GM04503 (cell line): ENCODE measurements at places on chromosomes 4 and X.

DNA sequence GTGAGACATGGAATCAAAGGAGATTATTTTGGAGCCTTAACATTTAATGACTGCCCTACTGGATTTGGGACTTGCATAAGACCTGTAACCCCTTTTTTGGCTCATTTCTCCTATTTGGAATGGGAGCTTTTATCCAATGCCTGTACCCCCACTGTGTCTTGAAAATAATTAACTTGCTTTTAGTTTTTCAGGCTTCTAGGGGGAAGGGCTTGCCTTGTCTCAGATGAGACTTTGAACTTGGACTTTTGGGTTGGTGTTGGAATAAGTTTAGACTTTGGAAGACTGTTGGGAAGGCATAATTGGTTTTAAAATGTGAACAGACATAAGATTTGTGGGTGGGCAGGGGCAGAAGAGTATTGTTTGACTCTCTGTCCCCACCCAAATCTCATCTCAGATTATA is 189.1 kb upstream of the POU3F4 start:
- no peak for DNase-seq

GRCh38 chr4:105933083-105933482 is 37.8 kb downstream of the NPNT start:
- no peak for DNase-seq

DNA sequence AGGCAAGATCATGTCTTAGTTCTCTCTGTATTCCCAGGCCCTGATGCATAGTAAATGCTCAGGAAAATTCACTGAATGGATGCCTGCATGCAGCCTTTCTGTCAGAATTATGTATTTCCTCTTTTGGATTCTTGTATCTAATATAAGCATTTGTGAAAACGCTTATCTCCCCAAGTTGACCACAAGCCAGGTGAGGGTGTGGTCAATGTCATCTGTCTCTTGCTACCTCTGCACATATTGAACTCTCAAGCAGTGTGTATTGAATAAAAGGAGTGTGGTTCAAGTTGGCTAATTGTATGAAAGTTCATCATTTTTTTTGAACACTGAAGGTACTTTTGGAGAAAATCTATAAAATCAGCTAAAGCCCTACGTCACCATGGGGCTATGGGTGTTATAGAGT is 84.3 kb downstream of the CNGA2 start:
- DNase-seq: no peak

GRCh38 chr4:23728393-23728792 is 161.5 kb downstream of the PPARGC1A start:
- DNase-seq: peak; percentile 91

DNA sequence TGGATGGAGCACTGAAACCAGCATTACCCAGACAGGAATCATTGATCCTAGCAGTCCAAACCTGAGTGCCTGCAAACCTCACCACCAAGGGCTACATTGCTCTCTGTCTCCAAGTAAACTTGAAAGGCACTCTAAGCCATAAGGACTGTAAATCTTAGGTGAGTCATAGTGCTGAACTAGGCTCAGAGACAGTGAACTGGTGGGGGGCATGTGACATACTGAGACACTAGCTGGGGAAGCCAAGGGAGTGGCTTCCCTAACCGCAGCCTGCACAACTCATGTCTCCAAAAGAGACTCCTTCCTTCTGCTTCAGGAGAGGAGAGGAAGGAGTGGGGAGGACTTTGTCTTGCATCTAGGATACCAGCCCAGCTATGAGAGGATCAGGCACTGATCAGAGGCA is 235.5 kb upstream of the ACTRT1 start:
- DNase-seq: no peak

DNA sequence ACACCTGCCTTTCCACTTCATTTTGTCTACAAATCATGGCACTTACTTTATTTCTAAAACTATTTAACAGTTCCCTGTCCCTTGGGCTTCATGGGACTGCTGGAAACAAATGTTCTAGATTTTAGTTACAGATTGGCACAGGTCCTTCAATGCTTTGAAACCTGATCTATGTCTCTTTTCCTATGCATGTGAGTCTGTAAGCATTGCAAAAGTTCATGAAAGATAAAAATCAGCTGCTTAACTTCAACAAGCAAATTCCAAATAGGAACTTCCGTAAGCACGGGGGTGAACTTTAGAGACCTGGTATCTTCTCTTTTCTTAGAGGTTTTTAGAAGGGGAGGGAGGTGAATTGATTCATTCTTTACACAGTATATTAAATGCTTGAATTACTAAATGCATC is 9.5 kb downstream of the LGI2 start:
- no peak for DNase-seq

DNA sequence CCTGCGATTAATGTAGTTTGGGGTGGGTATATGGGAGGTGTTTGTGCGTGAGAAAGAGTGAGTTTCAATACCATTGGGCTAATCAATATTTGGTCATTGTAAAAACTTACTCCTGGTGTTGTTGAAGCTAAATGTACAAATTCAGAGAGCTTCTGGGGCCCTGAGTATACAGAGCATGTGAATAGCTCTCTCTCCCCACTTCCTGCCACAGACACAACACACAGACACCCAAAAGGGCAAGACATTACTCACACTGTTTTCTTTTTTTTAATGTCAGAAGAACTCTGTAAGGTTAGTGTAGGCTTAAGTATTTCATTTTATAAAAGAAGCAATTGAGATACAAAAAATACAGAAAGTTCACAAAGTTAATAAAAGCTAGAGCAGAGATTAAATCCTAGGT is 151.3 kb upstream of the KCNIP4 start:
- DNase-seq: no peak

DNA sequence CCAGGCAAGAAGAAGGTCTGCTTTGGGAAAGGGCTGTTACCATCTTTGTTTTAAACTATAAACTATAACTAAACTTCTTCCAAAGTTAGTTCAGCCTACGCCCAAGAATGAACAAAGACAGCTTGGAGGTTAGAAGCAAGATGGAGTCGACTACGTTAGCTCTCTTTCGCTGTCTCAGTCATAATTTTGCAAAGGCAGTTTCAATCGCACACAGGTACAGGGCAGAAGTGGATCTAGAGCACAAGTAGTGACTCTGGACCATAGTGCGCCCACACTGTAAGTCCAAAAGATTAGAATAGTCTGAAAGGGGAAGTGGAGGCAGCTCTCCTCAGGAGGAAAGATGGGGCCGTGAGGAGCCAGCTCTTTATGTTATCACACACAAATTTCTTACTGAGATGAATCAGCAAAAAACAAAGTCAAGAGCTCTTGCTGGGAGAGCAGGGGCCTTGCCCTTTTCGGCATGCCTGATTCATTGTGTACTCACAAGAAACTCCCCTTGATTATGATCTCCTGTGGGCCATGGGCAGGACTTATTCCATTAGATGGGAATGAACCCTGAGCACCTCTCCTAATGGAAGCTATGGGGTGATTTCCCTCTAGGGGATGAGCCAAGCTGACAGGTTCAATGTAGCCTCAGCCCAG is 58.6 kb downstream of the FUNDC1 start:
- no peak for DNase-seq

- no peak for DNase-seq
These were observed 111.1 kb downstream of the ADRA2C start for GRCh38 chr4:3877236-3877635.

DNA sequence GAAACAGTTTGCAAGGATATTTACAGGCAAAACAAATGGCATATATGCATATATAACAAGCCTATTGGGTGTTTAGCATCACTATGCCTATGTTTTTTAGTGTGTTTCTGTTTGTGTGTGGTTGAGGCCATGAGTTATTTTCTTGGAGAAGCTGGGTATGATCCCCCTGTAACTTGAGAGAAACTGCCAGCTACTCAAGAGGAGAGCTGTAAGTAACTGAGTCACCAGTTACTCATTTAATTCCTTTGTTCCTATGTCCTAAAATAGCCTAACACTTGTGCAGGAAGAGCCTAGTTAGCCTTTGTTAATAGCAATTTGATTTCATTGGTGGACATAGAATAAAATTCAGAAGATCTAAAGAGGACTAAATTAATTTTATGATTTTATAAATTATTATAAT is 79.1 kb downstream of the PWWP3B start:
- DNase-seq: no peak

DNA sequence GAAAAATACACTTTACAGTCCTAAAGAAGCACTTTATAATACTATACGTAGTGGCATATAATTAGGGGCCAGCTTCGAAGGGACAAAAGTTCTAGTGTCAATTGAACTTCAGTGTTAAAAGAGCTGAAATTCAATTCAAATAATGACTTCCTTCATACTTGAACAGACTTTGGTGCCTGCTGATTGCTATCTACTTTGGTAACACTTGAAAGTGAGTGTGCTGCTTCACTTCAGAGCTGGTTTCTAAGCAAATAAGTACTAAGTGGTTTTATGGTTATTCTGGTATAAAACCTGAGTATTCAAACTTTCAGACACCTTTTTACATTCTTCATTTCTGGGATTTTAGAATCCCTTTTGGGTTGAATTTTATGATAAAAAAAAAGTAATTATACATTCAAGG is 107.0 kb downstream of the SLC4A4 start:
- DNase-seq: no peak

- no peak for DNase-seq
These were observed 47.9 kb downstream of the ARHGAP24 start for GRCh38 chr4:85522836-85523235.

- DNase-seq: no peak
These were observed 6.9 kb upstream of the TMEM156 start for GRCh38 chr4:39039108-39039507.

DNA sequence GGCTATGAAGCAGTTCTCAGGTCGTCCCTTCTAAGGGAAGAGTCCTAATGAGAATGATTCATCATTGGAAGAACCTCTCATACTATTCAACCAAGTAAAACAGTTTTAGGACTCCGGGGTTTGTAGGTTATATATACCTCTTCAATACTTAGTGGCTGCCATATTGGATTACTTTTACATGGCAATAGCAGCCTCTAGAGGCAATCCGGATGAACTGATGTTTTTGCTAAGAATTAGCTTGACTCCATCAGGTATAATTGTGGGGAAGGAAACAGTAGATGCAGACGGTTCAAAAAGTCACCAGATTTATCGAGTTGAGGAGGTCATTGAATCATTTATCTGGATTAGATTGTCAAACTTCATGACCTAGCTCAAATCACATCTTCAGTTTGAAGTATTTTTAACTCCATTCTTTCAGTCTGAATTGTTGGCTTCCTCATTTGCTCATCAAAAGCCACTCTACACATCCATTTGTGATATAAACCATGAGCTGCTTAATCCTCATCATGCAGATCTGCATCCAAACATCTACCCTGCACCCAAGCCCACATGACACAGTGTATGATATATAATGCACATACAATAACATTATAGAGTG is 28.4 kb downstream of the GUCY1B1 start:
- DNase-seq: no peak

DNA sequence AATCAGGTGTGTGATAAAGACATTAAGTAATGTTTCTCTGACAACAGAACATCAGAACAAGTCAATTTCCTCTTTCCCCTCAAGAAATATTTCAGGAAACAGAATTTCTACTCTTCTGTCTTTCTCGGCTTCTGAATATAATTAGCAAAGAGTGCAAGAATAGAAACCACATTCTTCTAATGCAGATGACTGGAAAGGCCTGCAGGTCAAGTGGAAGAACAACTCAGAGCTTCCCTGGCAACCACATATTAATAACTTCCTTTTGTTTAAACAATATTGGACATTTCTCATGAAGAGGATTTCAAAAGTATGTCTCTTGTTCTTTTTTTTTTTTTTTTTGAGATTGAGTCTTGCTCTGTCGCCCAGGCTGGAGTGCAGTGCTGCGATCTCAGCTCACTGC is 225.5 kb downstream of the PARM1 start:
- DNase-seq: no peak

DNA sequence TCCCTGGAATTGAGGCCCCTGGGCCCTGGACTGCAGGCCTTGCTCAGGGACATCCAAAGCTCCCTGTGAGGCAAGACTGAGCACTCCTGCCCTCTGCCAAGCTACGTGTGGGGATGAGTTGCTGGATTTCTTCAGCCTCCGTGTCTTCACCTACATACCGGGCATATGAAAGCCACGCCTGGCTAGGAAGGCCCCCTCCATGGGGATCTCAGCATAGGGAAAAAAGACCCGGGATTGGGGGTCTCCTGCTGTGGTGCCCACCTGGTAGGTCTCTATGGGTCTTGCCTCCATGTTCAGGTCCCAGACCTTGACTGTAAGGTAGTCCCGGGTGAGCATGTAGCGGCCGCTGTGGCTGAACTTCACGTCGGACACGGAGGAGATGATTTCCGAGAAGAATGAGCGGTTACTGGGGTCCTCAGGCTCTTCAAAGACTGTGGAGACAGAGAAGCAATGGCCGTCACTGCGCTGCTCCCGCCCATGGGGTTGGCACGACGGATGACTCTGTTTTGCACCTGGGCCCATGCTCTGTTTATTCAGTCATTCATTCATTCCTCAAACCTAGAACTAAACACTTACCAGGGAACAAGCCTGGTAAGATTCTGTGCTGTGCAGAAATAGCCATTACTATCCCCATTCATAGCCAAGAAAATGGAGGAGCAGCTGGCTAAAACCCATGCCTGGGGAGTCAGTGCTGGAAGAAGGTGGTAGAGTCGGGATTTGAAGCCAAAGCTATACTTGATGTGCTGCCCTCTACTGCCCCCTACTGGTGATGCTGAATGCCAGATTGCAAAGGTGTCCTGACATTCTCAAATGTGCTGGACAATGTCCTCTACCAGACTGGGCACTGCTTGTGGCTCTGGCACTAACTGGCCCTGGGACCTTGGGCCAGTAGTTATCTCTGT is 63.9 kb downstream of the WFS1 start:
- no peak for DNase-seq

DNA sequence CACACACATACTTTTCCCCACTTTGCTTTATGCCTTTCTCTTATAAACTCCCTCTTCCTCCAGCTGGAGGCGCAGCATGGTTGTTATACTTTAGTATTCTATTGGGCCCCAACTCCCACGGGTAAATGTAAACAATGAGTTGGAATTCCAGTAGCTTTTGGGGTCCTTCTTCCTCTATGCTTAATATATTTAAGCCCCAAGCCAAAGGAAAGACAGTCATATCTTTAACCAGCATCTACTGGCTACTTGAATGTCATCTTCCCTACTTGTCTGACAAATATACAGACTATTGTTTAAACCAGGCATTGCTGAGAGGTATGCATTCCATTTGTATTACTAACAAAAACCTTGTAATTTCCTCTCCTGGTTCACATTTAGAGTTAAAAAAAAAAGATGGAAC is 72.9 kb downstream of the WDR19 start:
- DNase-seq: no peak

DNA sequence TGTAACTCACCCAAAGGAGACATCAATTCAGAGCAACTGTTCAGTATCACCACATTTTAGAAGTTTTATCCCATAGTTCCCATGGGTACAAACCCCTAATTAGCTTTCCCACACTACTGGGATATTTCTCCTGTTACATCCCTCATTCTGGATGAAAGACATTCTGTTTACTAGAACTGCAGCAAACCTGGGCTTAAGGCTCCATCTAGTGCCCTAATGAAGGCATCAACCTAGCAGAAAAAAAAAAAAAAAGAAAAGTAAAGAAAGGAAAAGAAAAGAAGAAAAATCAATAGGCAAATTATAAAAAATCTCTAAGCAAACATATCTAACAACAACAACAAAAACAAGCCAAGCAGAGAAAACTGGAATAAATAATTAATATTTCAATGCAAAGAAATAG is 133.7 kb upstream of the CPXCR1 start:
- no peak for DNase-seq

GRCh38 chr4:182715548-182715947 is 201.6 kb downstream of the DCTD start:
- DNase-seq: no peak
